Caudate nucleus (tissue), 63 donors: ENCODE measurements at places on chromosomes 5 and 9.

DNA sequence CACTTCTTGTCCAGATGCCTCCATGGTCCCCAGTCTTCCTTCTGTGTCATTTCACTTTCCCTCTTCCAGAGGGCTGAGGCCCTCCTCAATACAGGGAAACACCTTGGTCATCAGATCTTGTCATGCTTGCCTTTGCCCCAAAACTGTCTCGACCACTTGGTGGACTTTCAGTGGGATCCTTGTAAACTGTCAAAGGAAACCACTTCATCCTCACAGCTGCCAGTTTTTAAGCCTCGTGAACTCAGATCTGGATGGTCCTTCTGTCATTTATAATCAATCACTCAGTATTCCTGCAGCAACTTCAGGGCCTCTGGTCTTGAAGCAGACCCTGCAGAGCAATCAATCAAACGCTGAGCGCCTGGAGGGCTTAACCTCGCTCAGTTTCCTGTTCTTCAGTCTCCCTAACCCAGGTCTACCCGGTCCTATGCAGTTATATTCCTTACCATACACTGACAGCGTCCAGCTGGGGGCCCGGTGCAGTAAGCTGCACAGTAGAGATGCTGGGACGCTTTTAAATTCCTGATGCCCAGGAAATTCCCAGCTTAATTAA, 74.6 kb downstream of the GOLPH3 start:
- DNase-seq: no peak

GRCh38 chr9:88658311-88658822, 123.4 kb downstream of the NXNL2 start:
- DNase-seq: no peak

DNA sequence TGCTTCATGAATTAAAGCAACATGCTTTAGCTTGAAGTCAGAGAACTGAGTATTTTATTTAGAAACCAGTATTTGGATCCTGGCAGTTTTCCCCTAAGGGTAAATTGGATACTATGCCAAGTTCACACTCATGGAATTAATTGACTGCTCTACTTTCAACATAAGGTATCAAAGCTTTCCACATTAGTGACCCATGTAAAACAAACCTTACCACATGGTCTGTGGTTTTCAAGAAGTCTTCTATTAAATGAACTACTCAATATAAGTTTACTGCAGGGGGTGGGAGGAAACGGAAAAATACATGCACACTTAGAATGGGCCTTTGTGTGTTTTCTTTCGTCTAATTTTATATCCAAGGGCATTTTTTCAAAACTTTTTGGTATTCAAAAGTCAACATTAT, 232.0 kb upstream of the FBXL7 start:
- no peak for DNase-seq

DNA sequence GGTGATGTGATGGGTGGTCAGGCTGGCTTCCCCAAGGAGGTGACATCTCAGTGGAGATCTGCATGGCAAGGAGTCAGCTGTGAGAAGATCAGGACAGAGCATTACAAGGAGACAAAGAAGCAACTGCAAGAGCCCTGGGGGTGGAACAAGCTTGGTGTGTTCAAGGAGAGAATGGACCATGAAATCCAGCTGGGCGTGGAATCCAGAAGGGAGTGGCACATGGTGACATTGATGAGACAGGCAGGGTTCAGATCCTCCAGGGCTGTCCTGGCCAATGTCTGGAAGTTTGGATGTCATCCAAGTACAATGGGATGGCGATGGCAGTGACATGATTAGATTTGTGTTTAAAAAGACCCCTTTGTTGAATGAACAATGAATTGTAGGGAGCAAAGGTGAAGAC, 175.6 kb downstream of the MACROH2A1 start:
- DNase-seq: no peak

DNA sequence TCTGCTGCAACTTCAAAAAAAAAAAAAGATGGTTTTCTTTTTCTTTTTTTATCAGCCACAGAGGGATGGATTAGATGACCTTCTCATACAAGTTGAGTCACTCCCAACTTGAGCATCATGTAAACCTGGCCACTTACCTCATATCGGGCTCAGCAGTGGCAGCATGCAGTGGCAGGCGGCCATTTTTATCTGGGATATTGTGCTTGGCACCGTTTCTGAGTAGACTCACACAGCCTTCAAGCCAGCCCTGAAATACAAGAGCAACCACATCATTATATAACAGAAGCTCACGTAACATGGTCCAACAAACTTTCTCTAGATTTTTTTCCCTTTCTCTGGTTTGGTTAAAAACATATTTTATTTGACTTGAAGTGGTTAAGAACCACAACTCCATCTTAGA, 62.6 kb downstream of the ANKRD55 start:
- no peak for DNase-seq

- no peak for DNase-seq
Measured at GRCh38 chr9:132641216-132641615, 28.6 kb downstream of the DDX31 start.

GRCh38 chr5:151772846-151773561, 1.2 kb downstream of the G3BP1 start:
- DNase-seq: no peak

DNA sequence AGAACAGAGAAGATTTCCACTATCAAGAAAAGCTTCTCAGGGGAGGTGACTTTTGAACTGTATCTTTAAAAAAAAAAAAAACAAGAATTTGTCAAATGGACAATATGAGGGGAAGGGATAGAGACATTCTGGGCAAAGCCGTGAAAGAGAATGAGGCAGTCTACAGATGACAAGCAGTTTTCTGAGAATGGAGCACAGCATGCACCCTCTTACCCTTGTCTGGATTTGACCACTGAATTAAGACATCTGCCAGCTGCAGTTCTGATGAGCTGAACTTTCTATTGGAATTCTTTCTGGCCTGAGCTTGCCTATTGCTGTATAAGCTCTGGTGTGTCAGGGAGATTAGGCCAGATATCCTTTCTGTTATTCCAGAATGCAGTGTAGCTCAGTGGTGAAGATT, 10.3 kb upstream of the RANBP3L start:
- no peak for DNase-seq

- no peak for DNase-seq
Measured at GRCh38 chr9:107112707-107113243, 170.3 kb upstream of the RAD23B start.

- DNase-seq: no peak
Measured at GRCh38 chr5:90894866-90895420, 336.3 kb downstream of the ADGRV1 start.
